ENCODE measurements at places on chromosomes 5 and 9.
A peak's percentile ranks its signal among the peaks of the same experiment; 100 is the strongest.

DNA sequence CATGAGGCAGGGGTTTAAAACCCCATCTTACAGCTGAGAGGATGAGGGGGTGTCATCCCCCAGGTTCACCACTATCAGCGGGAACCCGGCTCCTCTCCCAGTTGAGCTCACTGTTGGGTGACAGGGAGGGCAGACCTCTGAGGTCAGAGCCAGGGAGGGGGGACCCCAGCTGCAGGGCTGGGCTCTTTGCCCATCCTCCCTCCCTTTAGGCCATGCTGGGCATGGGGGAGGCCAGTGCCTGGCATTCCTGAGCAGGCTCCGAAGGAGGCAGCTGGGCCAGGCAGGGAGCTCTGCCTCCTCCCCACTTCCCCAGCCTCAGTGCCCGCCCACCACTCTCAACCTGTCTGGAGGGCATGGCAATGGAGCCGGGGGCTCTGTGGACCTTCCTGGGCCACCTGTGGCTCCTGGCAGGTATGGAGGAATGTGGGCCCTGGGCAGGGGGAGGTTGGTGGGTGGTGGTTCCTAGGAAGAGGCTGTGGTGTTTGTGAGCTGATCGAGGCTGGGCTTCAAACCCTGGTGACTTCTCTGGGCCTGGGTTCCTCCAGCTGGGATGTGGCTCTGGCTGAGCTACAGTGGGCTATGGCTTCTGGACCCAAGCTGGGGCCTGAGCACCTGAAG is 12.6 kb downstream of the CRB2 start:
- peaks cover 72% of the 10 kb centered on the region for H3K27me3 ChIP-seq
- ATAC-seq, result no peak
- peaks cover 15% of the 10 kb centered on the region for H3K4me1 ChIP-seq
- no peak overlapping the region for H3K27ac ChIP-seq
- no peak overlapping the region for H3K4me3 ChIP-seq
- peaks cover 76% of the 10 kb centered on the region for H3K36me3 ChIP-seq

DNA sequence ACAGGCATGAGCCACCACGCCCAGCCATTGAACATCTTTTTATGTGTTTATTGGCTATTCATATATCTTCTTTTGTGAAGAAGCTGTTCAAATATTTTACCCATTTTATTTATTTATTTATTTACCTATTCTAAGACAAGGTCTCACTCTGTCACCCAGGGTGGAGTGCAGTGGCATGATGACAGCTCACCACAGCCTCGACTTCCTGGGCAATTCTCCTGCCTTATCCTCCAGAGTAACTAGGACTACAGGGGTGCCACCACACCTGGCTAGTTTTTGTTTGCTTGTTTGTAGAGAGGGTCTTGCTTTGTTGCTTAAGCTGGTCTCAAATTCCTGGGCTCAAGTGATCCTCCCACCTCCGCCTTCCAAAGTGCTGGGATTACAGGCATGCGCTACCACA is 33.5 kb downstream of the NAIF1 start:
- H3K4me1 ChIP-seq, result peaks cover 39% of the 10 kb centered on the region
- H3K27ac ChIP-seq, result peak overlapping the region; percentile 82
- H3K36me3 ChIP-seq, result no peaks in the 10 kb centered on the region
- no peak for ATAC-seq
- H3K4me3 ChIP-seq, result no peak overlapping the region

- peaks cover 10% of the 10 kb centered on the region for H3K4me1 ChIP-seq
- H3K4me3 ChIP-seq, result no peak overlapping the region
- H3K27me3 ChIP-seq, result no peaks in the 10 kb centered on the region
- H3K27ac ChIP-seq, result peak overlapping the region; percentile 28
These were observed 22.5 kb downstream of the POLR1E start for GRCh38 chr9:37508135-37508833.

- no peaks in the 10 kb centered on the region for H3K27me3 ChIP-seq
- no peak for ATAC-seq
- H3K27ac ChIP-seq, result no peak overlapping the region
- no peaks in the 10 kb centered on the region for H3K36me3 ChIP-seq
These were observed 140.3 kb upstream of the RASA1 start for GRCh38 chr5:87127426-87127825.

GRCh38 chr5:127834554-127834953 is 131.4 kb downstream of the CCDC192 start:
- no peaks in the 10 kb centered on the region for H3K27me3 ChIP-seq
- H3K36me3 ChIP-seq, result no peaks in the 10 kb centered on the region
- ATAC-seq, result no peak
- H3K4me3 ChIP-seq, result no peak overlapping the region
- no peak overlapping the region for H3K27ac ChIP-seq
- H3K4me1 ChIP-seq, result no peaks in the 10 kb centered on the region

DNA sequence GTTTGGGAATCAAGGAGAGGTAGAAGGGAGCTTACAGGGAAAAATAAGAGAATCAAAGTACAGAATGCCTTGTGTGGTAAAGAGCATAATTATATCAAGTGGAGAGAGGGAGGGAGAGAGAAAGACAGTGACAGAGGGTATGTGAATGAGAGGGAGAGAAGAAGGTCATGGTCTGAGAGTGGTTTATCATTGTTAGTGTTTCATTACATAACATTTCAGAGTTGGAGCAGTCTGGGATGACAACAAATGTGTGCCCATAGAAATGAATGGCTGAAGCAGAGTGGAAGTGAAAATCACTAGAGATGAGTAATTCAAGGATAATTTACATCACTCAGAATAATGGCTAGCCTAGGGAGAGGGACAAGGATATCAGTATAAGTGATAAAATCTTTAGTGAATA is 799.2 kb downstream of the TLE1 start:
- no peak overlapping the region for H3K4me3 ChIP-seq
- H3K27me3 ChIP-seq, result no peaks in the 10 kb centered on the region
- H3K36me3 ChIP-seq, result no peaks in the 10 kb centered on the region

- no peak overlapping the region for H3K4me3 ChIP-seq
- no peaks in the 10 kb centered on the region for H3K36me3 ChIP-seq
- peaks cover 61% of the 10 kb centered on the region for H3K27me3 ChIP-seq
- H3K27ac ChIP-seq, result no peak overlapping the region
- ATAC-seq, result no peak
These were observed 16.6 kb downstream of the KCNT1 start for GRCh38 chr9:135718616-135719015.

DNA sequence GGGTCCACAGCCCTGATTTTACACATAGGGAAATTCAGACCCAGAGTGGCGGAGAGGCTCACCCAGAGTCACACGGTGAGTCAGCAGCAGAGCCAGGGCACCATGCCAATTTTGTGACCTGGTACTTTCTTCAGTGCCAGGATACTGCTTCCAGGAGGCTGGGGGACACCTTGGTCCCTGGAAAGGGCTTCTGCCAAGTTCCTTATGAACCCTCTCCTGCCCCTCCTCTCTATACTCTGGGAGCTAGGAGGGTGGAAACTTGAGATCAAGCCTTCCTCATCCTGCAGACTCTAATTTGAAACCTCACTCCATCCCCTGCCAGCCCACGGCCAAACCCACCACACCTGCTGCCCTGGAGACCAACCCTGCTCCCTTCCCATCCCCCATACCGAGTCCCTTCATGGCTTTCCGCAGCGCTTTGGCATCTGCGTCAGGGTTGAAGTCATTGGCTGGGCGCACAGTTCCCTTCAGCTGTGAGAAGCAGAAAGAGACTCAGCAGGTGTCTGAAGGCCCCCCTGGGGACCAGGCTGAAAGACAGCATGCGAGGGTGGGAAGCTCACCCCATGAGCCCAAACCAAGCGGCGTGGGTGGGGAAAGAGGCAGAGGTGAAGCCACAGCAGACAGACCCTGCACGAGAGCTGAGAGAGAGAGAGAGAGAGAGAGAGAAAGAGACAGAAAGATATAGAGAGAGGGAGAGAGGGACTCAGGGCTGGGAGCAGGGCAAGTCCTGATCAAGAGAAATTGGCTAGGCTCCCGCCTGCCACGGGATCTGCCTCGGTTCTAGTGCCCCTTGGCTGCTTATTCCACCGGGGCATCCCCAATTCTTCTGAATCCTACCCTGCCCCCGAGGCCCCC is 33.5 kb downstream of the ANXA6 start:
- no peaks in the 10 kb centered on the region for H3K27me3 ChIP-seq
- peaks cover 71% of the 10 kb centered on the region for H3K36me3 ChIP-seq
- peak; percentile 96 for ATAC-seq
- peaks cover 72% of the 10 kb centered on the region for H3K4me1 ChIP-seq

- peaks cover 69% of the 10 kb centered on the region for H3K4me1 ChIP-seq
- no peaks in the 10 kb centered on the region for H3K36me3 ChIP-seq
- peak overlapping the region; percentile 73 for H3K27ac ChIP-seq
- ATAC-seq, result no peak
These were observed 52.7 kb downstream of the ALG2 start for GRCh38 chr9:99169086-99169485.

- H3K36me3 ChIP-seq, result no peaks in the 10 kb centered on the region
- H3K4me1 ChIP-seq, result no peaks in the 10 kb centered on the region
- ATAC-seq, result no peak
- peaks cover 50% of the 10 kb centered on the region for H3K27me3 ChIP-seq
- no peak overlapping the region for H3K27ac ChIP-seq
- no peak overlapping the region for H3K4me3 ChIP-seq
These were observed 21.1 kb downstream of the ZDHHC11B start for GRCh38 chr5:763397-763796.

DNA sequence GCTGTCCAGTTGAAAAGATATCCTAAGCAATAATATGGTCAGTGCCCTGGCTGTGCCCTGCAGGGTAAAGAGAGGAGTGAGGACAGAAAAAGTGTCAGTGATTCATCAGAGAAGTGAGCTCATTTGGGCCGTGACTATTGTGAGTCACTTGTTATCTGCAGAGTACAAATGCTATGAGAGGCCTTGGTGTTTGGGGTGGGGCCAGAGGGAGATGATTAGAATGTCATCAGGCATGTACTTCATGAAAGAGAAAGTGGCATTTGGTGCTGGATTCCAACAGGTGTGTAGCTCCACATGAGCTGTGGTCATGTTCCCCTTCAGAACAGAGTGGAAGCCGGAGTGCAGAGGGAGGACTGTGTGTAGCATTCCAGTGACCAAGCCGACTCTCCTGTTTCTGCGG is 174.1 kb downstream of the KDM4C start:
- no peaks in the 10 kb centered on the region for H3K27me3 ChIP-seq
- ATAC-seq, result no peak
- no peak overlapping the region for H3K27ac ChIP-seq
- peaks cover 39% of the 10 kb centered on the region for H3K4me1 ChIP-seq
- peaks cover 27% of the 10 kb centered on the region for H3K36me3 ChIP-seq

Data from stimulated activated memory B cell treated with anti-CD40 and anti-IgM and Interleukin-4, amounts not matched to agents 10 μg/mL and 1 μg/mL and 100 μg/mL, for 72 hours (primary cell).